ENCODE measurements at places on chromosomes 1 and 21. TPM values are rescaled to one million over a fixed set of nuclear protein-coding genes. Genes with fewer than 3 reads are reported as not detected.

Gene C1QTNF12
- 2.6 TPM for total RNA-seq

Gene GPR153
- 16.9 TPM for total RNA-seq

Gene CR1L
- not detected for total RNA-seq

Gene BEND5
- 3.4 TPM for total RNA-seq

Gene SPRR1A
- total RNA-seq, result not detected

Gene OPTC
- not detected for total RNA-seq

Gene ADIPOR1
- 126 TPM for total RNA-seq

Gene USH2A
- total RNA-seq, result not detected

- no peaks in the 10 kb centered on the region for H3K4me1 ChIP-seq
- H3K27ac ChIP-seq, result no peak overlapping the region
- no peak overlapping the region for H3K4me3 ChIP-seq
- H3K27me3 ChIP-seq, result no peaks in the 10 kb centered on the region
- no peak for DNase-seq
Observed at GRCh38 chr21:28857752-28858151, 134.9 kb downstream of the LTN1 start.

DNA sequence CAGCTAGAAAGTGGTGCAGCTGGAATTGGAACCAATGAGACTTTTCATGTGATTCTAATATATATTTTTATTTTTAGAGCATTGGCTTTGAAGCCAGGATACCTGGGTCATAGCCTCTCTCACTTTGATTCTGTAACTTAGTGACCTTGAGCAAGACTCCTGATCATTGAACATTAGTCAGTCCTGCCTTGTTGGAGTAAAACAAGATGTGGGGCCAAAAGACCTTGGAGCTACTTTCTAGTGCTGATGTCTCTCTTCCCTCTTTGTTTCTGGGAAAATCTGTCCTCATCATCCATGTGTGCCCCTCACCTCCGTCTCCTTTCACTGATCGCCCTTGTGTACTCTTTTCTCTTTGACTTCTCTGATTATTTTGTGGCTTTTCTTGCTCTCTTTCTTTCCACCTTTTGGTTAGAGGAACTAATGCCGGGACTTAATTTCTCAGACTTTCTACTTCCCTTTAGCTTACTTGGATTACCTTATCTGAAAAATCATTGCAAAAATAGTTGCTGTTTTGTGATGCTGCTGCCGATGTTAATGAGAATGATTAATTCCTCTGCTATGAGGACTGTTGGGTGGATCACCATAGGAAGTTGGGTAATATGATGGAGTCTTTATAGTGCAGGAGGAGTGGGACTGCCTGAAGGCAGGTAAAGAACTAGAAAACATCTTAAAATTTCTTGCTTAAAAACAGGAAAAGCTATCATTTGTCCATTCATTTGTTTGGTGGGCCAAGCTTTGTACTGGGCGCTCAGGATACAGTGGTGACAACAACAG is 72.0 kb downstream of the NOS1AP start:
- DNase-seq, result no peak
- H3K27me3 ChIP-seq, result no peaks in the 10 kb centered on the region
- H3K4me3 ChIP-seq, result no peak overlapping the region
- H3K36me3 ChIP-seq, result no peaks in the 10 kb centered on the region

DNA sequence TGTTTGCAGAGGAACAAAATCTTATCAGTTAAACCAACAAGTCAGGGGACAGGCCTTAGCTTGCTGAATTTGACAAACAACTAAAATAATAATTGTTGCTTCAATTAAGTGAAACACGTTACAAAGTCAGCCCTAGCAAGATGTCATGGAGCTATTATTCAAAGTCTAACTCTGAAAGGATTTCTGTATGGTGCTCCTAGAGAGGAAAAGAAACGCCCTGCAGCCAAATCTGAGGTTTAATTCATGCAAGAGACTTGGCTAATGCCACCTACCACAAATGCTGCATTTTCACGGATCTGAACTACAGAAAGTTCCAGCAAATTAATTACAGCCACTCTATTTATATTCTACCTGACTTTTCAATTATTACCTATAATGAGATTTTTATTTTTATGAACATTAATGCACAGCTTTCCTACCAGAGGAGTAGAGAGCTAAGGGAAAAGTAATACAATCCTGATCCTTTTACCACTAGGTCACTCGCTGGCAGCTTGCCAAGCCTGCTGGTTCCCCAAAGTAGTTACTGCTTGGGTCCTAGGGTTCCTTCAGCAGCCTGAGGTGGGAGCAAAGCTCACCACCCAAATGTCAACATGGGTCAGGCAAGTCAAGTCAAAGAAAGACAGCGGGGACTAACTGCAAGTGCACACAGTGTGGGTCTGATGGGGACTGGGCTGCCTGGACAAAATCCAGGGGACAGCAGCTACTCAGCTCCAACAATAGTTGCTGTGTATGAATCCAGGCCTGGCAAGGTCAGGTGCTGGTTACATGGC is 8.5 kb downstream of the COLGALT2 start:
- no peaks in the 10 kb centered on the region for H3K36me3 ChIP-seq
- H3K27me3 ChIP-seq, result no peaks in the 10 kb centered on the region
- H3K4me3 ChIP-seq, result no peak overlapping the region
- H3K27ac ChIP-seq, result no peak overlapping the region
- no peak for DNase-seq
- no peaks in the 10 kb centered on the region for H3K4me1 ChIP-seq

DNA sequence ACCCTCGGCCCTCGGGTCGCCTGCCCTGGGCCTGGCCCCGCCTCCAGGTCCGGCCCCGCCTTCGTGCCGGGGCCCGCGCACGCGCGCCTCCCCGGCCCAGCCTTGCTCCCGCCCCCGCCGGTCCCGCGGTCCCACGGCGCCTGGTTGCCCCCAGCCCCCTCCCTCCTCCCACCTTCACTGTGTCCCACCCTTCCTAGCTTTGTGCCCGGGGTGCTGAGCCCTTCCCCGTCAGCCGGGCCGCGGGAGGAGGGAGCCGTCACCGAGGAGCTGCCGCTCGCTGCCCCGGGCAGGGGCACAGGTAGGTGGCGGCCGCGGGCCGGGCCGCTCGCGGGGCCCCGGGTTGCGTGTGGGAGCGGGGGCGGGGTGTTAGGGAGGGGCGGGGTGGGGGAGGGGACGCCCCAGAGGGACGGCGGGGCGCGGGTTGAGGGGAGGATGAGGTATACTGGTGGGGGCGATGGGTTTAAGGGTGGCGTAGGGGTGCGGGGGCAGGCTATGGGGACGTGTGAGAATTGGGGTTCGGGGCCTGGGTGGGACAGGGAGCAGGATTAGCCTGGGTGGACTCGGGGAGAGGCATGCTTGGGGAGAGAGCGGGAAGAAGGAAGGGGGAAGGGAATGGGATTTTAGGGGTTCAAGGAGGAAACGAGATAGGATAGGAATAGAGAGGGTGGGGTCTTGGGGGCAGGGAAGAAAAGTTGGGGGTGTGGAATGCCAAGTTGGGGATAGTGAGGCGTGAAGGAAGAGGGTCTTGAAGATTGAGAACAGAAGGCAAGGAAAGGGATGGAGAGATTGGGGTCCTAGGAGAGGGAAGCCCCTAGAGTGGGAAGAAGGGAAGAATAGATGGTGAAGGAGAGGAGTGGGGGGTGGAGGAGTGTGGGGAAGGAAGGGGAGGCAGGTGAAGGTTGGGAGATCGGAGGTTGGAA is at the start of gene LRRC42:
Gene LRRC42 (plus strand): TSS at position 99 of the 920 bp plus-strand sequence. CDS start 5,650 bp downstream, outside the sequence.
- H3K27ac ChIP-seq, result peak within 1 kb of the TSS; percentile 82
- peak within 1 kb of the TSS; percentile 87 for H3K4me3 ChIP-seq
- H3K27me3 ChIP-seq, result no peaks in the 10 kb centered on the region
- H3K36me3 ChIP-seq, result peaks cover under 1% of the 10 kb centered on the region
- DNase-seq, result no peak

DNA sequence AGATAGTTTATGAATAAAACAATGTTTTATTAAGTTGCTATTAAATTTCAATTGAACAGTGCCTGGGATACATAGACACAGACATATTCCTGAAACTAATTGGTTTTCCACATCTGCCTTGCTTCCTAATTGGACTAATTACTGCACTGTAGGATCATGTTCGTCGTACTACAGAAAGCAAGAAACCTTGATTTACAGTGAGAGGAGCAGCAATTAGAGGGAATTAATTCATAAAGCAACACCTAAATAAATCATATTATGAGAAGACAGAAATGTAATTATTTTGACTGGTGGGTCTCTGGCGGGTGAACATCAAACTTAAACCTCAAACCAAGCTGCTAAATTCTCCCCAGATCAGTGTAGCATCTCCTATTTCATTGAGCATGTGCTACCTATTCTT is 124.6 kb upstream of the CAMK1G start:
- no peak for DNase-seq
- no peak overlapping the region for H3K27ac ChIP-seq
- H3K4me3 ChIP-seq, result no peak overlapping the region
- H3K36me3 ChIP-seq, result no peaks in the 10 kb centered on the region

DNA sequence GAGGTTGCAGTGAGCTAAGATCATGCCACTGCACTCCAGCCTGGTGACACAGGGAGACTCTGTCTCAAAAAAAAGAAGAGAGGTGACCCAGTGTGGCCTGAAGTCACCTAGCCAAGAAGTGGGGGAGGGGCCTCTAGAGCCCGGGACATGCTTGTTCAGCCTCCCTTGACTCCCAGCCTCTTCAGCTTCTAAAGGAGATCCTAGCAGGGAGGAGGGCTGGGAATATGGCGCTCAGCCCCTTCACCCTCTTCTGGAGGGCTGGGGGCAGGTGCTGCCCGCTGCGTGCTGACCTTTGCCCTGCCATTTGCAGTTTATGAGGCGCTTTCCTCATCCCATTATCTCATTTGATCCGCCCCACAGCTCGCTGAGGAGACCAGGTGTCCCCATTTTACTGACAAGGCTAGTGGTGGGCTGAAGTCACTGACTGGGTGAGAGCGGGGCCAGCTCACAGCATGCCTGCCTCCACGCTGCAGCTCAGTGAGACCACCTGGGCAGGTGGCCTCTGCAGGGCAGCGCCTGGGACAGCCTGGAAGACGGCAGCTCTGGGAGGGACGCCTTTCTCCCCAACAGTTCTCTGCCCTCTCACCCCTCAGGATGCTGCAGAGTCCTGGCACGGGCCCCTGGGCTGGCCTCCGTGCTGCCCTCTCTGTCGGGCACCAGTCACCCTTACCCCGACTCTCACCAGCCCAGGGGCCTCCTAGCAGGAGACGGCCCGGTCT is 7.5 kb downstream of the ELF3 start:
- no peaks in the 10 kb centered on the region for H3K27me3 ChIP-seq
- DNase-seq, result peak; percentile 81
- peak overlapping the region; percentile 70 for H3K27ac ChIP-seq

- DNase-seq, result no peak
- no peak overlapping the region for H3K4me3 ChIP-seq
- H3K36me3 ChIP-seq, result no peaks in the 10 kb centered on the region
- no peak overlapping the region for H3K27ac ChIP-seq
Observed at GRCh38 chr1:18714404-18715175, 83.9 kb downstream of the PAX7 start.

- no peaks in the 10 kb centered on the region for H3K4me1 ChIP-seq
- no peaks in the 10 kb centered on the region for H3K36me3 ChIP-seq
- H3K27ac ChIP-seq, result no peak overlapping the region
- DNase-seq, result no peak
Observed at GRCh38 chr1:115433483-115433882, 95.4 kb upstream of the NGF start.

DNA sequence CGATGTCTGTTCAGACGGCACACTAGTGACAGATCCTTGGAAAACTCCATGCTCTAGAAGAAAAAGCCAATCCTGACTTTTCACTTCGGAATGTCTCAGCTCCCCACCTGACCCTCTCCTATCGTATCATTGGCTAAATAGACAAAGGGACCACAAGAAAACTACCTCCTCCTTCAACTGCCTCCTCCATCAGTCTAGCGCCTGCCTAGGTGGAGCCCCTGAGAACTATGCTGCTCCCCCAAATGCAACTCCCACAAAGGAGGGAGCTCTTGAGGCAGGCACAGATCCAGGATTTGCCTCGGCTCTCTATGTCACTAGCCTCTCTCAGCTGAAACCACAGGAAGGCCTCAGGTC is 148.4 kb downstream of the TOMM20 start:
- H3K27ac ChIP-seq, result peak overlapping the region; percentile 95
- no peaks in the 10 kb centered on the region for H3K36me3 ChIP-seq
- no peaks in the 10 kb centered on the region for H3K27me3 ChIP-seq
- peak overlapping the region; percentile 13 for H3K4me3 ChIP-seq
- peaks cover 81% of the 10 kb centered on the region for H3K4me1 ChIP-seq
- no peak for DNase-seq

DNA sequence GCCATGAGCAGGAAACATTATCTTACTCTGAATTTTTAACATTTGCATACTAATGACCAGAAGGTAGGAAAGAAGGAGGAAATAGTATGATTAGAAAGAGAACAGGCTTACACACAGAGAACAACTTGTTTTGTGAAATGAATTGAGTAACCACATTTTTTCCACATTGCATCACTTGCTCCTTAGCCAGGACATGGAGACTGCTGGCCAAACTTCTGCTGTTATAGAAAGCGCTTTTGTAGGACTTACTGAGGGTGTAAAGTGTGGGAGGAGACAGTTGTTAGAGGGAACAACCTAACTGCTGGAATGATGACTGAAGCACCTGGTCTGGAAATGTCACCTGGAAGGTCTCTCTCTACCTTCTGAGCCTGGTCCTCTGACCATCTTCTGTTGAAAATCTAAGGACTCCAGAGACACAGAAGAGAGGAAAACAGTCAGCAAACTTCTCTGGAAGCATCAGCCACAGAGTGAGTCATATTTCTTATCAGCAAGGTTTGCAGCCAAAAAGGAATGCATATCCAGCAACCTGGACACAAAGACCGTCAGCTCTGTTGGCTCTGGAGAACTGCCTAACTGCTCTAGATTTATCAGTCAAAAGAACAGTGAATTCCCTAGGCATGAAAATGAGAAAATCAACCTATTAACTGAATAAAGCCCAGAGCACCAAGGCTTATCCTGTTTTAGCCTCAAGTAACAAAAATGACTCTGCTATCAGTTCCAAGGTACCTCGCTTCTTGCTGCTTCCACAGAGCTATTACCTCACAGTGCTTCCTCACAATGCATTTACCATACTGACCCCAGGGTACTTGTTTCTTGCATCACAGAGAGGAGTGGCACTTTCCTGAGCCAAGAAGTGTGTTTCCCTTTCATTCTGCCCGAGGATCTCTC is 88.0 kb upstream of the SLFNL1 start:
- H3K27ac ChIP-seq, result peak overlapping the region; percentile 82
- no peak overlapping the region for H3K4me3 ChIP-seq
- DNase-seq, result no peak
- peaks cover 19% of the 10 kb centered on the region for H3K36me3 ChIP-seq

GRCh38 chr21:42463861-42464515 is 32.0 kb downstream of the RSPH1 start:
- no peaks in the 10 kb centered on the region for H3K27me3 ChIP-seq
- peaks cover 14% of the 10 kb centered on the region for H3K4me1 ChIP-seq
- DNase-seq, result no peak

- no peaks in the 10 kb centered on the region for H3K4me1 ChIP-seq
- no peaks in the 10 kb centered on the region for H3K36me3 ChIP-seq
- no peak overlapping the region for H3K27ac ChIP-seq
- no peaks in the 10 kb centered on the region for H3K27me3 ChIP-seq
Observed at GRCh38 chr1:200432586-200432985, 22.8 kb upstream of the ZNF281 start.

- no peaks in the 10 kb centered on the region for H3K27me3 ChIP-seq
- no peak overlapping the region for H3K4me3 ChIP-seq
- no peak overlapping the region for H3K27ac ChIP-seq
- H3K36me3 ChIP-seq, result no peaks in the 10 kb centered on the region
Observed at GRCh38 chr1:26391450-26391849, 18.9 kb upstream of the ZNF683 start.

- peak; percentile 82 for DNase-seq
- no peak overlapping the region for H3K27ac ChIP-seq
- H3K4me1 ChIP-seq, result peaks cover 15% of the 10 kb centered on the region
- no peaks in the 10 kb centered on the region for H3K36me3 ChIP-seq
- no peak overlapping the region for H3K4me3 ChIP-seq
Observed at GRCh38 chr1:15323351-15323988, 76.4 kb downstream of the FHAD1 start.

- no peak overlapping the region for H3K27ac ChIP-seq
- no peak for DNase-seq
- H3K4me3 ChIP-seq, result no peak overlapping the region
- no peaks in the 10 kb centered on the region for H3K4me1 ChIP-seq
Observed at GRCh38 chr1:40553017-40553416, 21.6 kb downstream of the ZNF684 start.

Measured in upper lobe of right lung (tissue), 1 donor.